ENCODE measurements at places on chromosomes 6 and 20.

DNA sequence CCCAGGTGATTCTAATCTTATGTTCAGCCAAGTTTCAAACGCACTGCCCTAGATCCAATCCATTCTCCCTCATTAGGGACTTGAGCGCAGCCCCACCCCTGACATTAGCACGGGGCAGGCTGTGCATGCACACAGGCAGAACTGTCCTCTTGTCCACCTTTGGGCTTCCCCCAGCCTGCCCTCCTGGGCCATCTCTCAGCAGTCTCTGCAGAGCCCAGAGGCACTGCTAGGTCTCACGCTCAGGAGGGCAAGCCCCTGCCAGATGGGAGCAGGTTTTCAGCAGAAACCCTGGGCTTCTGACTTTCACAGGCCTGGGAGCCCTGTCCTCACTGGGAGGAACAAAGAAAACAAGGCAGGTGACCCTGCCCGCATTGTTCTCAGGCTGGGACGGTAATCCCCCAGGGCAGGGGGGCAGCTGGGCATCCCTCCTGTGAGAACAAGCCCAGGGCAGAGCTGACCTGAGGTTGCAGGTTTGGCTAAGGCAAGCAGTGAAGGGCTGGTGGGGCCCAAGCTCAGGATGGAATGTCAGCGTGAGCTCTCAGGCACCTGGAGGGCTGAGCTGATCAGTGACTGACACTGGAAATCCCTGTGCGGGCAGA is 24.5 kb downstream of the KCNK5 start:
- no peak for DNase-seq

- no peak for DNase-seq
Observed at GRCh38 chr6:156316583-156317125, 460.5 kb upstream of the ARID1B start.

DNA sequence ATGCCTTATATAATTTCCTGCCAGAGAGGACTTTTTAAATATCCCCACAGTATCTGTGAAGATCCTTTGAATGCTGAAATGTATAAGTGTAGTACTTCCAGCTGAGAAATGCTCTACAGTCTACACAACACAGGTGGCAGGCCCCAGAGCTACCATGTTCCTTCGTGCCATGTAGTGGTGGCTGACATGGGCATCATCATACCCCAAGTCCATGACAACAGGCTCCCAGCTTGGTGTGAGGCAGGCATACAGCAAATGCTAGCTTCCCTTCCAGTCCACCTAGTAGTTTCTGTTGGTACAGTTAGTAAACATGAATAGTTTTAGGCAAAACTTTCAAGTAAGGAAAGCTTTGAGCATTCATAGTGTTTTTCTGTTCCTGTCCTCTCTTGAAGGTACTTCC is 61.2 kb upstream of the EMILIN3 start:
- no peak for DNase-seq

DNA sequence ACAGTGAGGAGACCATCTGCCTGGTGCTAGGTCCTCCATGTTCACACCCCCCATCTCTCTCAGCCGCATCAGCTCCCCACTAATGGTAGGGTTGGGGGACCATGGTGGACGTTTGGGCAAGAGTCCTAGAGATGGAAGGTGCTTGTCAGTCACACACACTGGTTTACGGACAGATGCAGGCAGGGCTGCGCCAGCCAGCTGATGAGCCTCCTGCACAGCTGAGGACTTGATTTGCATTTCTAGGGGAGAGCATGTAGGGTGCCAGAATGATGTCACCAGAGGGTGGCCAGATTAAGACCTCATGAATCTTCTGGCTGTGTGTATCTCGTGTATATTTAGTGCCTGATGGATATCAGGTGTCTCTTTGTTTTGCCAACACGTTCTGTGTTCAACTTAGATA is 28.6 kb downstream of the CST8 start:
- DNase-seq: no peak

DNA sequence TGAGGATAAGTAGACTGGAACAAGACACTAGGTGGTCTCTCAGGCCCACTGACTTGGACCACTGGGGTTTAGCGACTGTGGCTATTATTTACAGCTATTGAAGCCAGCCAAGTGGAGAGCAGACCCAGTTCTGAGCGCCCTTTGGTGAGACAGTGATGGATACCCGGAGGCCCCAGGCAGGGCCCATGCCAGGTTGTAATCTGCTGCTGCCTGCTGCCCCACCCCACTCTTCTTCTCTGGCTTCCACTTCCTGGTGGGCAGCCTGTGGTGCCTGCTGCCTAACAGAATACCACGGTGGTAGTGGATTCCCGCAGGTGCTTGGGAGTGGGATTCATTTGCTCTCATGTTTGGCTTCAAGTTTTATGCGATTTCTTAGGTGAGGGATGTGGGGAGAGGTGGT is 570 bp downstream of the RAB44 start:
- DNase-seq: no peak

- no peak for DNase-seq
Observed at GRCh38 chr20:20359628-20360027, 8.3 kb upstream of the INSM1 start.

GRCh38 chr6:39388606-39389483 is 66.3 kb upstream of the KCNK16 start:
- no peak for DNase-seq

- no peak for DNase-seq
Observed at GRCh38 chr6:135600931-135601330, 103.4 kb upstream of the AHI1 start.

DNA sequence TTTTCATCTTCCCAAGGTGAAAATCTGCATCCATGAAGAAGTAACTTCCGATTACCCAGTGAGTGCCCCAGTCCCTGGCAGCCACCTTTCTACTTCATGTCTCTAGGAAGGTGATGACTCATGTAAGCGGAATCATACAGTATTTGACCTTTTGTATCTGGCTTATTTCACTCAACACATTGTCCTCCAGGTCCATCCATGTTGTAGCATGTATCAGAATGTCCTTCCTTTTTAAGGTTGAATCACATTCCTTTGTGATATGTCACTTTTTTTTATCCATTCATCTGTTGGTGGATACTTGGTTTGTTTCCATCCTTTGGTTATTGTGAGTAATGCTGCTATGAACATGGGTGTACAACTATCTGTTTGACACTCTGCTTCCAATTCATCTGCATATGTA is 176.3 kb upstream of the CDYL start:
- DNase-seq: no peak

- no peak for DNase-seq
Observed at GRCh38 chr6:54802775-54803634, 43.6 kb upstream of the FAM83B start.

- DNase-seq: no peak
Observed at GRCh38 chr6:103036846-103037245, 1643.3 kb downstream of the GRIK2 start.

DNA sequence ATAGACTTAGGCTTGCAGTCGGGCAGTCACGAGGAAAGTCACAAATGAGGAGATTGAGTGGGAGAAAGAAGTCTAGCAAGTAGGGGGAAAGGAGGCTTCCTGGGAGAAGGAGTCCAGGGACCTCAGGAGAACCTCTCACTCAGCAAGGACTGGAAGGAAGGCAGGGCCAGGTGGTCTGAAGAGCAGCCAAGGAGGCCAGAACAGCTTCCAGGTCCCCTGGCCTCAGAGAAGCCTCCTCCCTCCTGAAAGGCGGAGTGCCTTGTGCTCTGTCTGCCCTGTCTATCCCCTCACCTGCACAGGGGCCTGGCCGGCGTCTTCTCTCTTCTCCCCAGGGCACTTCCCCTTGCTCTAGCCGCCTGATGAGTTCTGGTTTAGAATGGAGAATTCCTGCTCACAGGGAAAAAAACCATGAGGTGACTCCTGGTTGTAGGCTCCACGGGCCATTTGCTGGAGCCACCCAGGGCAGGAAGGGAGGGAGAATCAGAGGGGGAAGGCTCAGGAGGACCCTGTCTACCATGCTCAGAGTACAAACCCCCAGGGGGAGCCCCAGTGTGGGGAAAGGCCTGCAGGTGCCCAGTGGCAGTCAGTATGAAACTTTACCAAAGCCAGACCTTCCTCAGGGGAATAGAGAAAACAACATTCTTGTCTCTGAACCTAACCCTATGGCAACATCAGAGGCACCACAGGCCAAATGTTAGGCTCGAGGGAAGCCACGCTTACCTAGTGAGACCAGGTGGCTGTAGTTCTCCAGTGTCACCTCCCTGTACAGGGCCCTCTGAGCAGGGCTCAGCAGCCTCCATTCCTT is 11.2 kb downstream of the ZNF337 start:
- DNase-seq: no peak

DNA sequence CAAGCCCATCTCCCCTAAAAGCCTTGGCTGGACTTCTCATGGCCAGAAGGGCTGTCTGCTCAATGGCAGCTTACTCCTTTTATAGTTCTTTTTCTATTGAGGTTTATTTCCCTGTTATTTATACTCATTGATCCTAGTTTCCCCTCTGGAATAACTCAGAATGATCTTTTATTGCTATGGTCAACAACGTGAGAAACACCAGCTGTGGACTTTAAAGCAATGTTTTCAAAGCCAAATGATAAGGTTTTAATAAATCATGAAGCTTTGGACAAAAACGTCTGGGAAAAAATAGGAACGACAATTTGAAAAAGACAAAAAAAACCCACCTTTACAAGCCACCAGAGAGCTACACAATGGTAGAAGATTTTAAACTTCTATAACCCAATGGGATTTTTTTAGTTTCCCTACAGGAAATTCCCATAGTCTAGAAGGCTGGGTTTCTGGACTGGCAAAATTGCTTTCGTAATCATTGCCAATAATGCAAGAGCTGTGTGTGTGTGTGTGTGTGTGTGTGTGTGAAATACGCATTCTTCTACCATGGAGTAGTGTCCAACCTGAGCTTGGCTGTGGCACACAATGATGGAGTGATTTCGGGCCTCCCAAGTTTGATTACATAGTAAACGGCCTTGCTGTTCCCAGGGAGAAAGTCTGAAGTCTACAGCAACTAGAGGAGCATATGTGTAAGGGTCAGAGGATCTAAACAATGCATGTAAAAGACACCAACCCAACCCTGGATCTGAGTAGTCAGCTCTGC is 396.0 kb downstream of the SYNE1 start:
- no peak for DNase-seq

- DNase-seq: no peak
Observed at GRCh38 chr6:129513471-129513870, 196.5 kb downstream of the ARHGAP18 start.

DNA sequence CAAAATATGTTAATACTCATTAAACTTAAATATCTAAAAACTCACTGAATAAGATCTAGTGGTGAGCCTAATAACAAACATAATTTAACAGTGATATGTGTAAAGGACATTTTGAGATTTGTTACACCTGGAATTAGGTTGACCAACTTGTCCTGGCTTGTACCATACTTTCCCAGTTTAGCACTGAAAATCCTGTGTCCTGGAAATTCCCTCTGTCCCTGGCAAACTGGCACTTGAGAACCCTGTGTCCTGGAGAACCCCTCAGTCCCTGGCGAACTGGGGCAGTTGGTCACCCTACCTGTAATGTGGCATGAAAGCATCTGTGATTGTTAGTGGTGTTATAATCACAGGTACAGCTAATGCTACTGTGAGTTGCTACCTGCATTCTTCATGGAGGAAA is 6.9 kb upstream of the PRND start:
- no peak for DNase-seq

GRCh38 chr6:40947876-40948526 is 91.0 kb downstream of the UNC5CL start:
- no peak for DNase-seq

- no peak for DNase-seq
Observed at GRCh38 chr6:144585217-144585814, 300.2 kb downstream of the UTRN start.

DNA sequence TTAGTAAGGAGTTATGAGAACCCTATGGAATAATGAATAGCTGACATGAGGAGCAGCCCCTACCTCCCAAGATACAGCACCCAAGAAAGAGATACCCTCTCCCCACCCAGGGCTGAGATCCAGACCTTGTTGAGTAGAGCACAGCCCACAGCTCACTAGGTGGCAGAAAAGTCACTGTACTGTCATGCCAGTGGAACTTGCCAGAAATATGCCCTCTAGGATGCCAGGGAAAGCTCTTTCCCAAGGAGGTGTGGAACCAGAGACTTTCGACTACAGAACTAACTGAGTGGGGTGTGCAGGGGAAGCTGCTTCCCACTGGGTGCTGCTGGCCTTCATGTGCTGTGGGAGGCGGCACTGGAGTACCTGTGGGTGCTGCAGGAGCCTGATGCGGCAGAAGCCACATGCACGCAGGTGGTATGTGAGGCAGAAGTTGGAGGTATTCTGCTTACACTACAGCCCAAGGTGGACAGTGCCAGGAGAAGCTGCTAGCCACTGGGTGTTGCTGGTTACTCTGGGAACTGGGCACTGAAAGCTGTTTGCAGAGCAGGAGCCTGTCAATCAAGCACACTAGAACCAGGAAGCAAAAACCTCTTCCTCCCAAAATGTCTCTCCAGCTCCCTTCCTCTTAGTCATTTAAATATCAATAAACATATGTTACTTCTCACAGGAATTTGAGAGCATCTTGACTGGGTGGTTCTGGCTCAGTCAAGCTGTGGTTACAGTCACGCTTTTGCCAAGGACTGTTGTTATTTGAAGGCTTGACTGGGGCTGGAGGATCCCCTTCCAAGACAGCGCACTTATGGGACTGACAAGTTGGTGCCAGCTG is 17.8 kb downstream of the ARMC12 start:
- no peak for DNase-seq
